ENCODE measurements at places on chromosomes 16 and 17.

DNA sequence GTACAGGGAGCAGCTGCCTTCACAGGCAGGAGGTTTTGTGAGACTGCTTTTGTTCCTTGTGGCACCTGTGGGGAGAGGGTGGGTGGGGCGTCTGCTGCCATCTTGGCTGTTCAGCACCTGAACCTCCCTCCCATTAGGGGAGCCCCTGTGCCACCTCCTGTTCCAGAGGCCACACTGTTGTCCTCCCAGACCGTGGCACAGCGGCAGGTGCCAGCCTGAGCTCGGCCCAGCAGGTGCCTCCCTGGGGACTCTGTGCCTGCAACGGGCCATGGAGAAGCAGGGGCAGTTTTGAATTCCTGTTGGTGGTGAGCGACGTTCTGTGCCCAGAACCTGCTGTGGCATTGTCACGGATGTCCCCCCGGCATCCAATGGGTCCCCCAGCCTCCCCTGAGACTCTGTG lies 9.9 kb downstream of the LGALS3BP start:
- DNase-seq = no peak

- DNase-seq = no peak
Observed at GRCh38 chr16:24850289-24850938, 4.7 kb downstream of the SLC5A11 start.

DNA sequence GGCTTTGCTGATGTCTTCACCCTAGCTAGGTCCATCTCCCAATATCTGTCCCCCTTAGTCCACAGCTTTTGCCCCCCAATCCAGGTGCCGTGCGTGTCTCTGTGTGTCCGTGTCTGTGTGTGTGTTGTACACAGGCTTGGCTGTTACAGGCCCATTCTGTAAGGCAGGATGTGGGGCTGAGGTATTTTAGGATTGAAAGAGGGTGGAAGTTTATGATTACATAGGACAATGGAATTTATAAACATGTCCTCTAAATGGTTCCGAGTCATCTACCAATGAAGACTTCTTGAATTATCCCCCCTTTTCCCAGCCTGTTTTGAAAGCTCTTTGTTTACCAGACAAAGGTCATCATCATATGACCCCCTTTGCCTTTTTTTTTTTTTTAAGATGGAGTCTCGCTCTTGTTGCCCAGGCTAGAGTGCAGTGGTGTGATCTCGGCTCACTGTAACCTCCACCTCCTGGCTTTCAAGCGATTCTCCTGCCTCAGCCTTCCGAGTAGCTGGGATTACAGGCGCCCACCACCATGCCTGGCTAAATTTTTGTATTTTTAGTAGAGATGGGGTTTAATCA lies 21.9 kb downstream of the ACE start:
- DNase-seq = no peak

GRCh38 chr16:63813862-63814261 lies 1308.0 kb downstream of the CDH11 start:
- no peak for DNase-seq

GRCh38 chr17:16129441-16130205 lies 85.7 kb downstream of the NCOR1 start:
- no peak for DNase-seq

- DNase-seq = no peak
Observed at GRCh38 chr16:81797443-81797842, 18.4 kb downstream of the PLCG2 start.

GRCh38 chr16:10405386-10405939 lies 19.6 kb downstream of the ATF7IP2 start:
- DNase-seq = no peak

GRCh38 chr17:66580956-66581391 lies 253.9 kb upstream of the CACNG5 start:
- no peak for DNase-seq

DNA sequence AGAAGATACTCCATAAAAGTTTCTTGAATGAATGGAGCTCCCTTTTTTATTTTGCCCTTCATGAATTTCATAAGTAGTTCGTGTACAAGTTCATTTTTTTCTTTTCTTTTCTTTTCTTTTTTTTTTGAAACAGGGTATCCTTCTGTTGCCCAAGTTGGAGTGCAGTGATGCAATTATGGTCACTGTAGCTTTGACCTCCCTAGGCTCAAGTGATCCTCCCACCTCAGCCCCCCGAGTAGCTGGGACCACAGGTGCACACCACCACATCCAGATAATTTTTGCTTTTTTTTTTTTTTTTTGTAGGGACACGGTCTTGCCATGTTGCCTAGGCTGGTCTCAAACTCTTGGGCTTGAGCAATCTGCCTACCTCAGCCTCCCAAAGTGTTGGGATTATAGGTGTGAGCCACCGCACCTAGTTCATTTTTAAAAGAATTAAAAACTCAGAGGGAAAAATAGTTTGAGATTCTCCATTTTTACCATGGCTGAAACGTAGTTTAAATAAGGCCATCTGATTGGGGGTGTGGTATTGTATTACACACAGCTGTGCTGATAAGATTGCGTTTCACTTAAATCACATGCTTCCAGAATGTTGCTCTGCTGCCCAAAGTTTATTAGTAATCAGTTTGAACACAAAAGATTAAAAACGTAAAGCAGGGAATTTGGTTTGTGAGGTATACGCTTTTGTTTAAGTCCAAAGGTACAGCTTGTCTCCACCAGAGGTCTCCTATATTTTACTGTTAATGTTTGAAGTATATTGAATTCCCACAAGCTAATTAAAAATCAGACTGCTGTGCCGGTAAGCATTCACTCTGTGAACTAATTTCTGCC lies 154.1 kb downstream of the SOCS1 start:
- no peak for DNase-seq

DNA sequence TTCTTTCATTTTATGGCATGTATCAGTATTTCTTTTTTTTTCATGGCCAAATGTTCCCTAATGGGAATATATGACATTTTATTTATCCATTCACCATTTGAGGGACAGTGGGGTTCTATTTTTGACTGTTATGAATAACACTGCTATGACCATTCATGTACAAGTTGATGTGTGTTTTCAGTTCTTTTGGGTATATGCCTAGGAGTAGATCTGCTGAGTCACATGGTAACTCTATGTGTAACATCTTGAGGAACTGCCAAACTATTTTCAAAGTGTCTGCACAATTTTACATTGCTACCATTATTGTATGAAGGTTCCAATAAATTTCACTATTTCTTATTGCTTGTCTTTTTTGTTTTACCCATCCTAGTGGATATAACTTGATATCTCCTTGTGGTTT lies 223.0 kb downstream of the TANC2 start:
- no peak for DNase-seq

DNA sequence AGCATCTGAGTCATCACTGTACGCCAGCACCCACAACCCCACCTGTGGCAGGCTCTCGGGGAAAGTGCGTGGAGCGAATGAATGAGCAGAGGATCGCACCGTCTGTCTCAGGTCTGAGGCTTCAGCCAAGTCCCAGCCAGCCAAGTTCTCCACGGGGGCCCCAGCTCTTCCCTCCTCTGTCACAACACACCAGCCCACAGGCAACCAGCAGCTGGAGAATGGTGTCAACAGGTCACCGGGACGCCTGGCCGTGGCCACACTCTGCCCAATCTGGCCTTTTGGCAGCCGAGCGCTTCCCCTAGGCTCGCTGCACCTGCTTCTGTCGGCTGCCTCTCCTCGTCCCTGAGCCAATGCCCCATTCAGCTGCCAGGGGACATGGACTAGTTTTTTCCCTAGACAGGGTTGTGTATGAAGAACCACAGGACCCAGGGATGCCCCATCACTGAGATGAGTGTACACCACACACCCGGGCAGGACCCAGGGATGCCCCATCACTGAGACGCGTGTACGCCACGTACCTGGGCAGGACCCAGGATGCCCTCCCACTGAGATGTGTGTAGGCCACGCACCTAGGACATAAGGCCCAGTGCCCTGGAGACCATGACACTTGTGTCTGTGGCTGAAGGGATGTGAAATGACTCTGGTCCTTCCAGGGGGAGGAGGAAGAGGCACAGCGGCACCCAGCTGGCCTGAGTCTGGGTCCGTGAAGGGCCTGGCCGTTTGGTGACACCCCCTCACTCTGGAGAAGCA lies 52.8 kb downstream of the ABR start:
- no peak for DNase-seq

DNA sequence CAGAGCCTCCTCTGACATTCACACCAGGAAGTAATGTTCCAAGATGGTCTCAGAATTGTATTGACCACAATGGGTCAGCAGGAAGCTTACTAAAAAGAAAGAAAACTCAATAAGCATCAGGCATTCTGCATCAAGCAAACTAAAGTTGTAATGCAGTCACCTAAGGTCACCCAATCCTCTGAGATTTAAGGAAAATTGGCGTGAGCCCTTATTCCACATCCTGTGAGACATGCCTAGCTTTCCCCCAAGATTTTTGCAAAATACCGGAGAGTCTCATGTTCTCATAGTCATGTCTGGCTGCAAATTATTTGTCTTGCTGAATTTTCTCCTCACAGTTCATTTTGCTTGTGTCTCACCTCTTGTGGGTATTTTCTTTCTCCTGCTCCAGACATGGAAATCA lies 417.1 kb upstream of the SOX9 start:
- DNase-seq = no peak

DNA sequence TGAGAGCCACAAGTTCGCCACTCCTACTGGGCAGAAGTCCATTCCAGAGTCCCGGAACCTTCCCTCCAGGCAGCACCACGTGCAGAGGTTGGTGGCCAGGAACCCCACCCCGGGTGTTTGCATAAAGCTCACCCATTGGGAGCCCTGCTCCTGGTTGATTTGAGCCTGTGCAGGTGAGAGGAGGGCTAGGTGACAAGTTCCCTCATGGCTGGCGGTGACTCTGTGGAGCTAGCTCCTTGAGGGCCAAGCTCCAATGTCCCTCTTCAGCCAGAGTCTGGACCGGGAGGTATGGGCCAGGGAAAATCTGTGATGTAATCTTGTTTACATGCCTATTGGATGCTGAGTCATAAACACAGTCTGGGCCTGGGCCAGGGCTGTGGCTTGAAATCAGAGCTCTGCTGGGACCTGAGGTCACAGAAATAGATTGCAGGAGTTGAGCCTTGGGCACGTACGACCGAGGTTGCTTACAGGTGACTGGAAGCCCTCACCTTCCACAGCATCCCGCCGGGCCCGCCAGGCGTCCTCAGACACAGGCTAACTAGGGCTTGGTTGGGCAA lies 118.9 kb downstream of the AATF start:
- DNase-seq = no peak

DNA sequence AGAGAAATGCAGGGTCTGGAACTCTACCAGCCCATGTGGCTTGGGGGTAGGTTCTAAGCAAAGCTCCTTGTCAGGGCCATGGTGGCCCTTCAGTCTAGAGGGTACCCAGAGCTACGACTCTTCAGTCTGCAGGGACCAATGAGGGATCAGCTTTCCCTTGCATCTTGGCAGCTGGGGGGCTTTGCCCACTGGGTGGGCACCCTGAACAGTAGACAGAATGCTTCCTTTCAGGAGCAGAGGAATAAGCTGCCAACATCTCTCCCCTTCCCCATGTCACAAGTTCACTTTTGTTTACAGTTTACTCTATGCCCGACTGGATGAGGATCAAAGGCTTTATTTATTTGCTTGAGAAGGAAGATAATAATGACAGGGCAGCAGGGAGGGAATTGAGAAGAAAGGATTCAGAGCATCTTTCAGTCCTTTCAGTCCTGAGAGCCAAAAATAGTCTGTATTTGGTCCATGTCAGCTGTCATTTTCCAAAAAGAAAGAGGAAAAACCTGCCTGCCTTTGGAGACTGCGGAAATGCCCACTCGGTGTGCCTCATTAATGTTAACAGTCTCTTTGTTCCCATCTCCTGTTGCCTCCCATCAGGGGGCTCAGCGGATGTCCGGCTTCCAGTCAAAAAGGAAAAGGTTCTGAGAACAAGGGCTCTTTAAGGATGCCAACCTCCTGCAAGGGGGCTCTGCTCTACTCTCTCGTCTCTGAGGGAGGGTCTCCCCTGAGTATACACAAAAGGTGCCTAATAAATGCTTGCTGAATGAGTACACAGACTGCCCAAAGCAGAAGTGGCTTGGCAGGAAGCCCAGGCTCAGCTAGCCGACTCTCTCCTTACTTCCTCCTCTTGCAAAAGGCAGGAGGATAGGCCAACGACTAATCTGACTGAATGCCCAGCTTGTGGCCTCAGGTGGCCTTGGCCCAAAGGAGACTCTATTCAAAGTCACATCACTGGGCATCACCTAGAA lies 17.1 kb downstream of the TRAF4 start:
- peak; percentile 42 for DNase-seq

- DNase-seq = no peak
Observed at GRCh38 chr16:86854626-86855294, 276.4 kb downstream of the FOXL1 start.

DNA sequence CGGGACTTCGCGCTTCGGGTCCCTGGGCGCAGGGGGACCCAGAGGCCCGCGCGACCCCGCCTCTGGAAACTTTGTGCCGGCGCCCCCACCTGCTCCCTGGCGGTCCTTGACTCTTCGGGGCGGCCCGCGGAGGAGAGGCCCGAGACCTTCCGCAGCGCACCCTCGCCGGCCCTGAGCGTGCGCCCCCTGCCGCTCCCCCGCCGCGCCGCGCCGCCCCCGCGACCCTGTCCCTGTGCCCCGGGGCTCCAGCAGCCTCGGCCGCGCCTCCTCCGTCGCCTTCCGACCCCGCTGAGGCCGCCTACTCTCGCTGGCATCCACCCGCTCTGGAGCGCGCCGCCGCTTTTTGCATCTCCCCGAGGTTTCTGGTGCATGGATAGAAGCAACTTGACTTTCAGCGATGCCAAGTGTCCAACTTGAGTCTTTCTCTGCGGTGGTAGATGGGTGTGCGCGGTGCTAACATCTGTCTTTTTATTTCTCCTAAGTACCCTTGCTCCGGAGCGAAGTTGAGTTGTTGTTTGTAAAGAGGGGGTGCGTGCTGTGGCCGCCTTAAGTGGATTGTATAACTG lies 414 bp downstream of the DUSP14 start:
- peak; percentile 40 for DNase-seq
